NCI-H226 (cell line): ENCODE measurements at places on chromosomes 6 and 20.

DNA sequence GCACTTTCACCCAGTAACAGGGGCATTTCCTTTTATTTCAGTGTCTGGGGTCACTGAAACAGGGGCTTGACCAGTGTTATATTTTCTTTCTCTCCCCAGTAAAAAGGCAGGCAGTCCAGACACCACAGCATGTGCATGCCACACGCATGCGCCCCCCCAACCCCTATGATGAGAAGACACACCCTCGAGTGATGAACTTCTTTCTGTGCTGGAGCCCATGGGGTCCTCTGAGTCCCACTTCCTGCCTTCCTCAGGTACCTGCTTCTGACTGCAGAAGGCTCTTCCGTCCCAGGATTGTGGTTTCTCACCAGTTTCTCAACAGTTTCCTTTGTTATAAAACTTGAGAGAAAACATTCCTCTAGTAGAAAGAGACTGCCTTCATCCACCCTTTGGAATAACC lies 45.7 kb upstream of the TMEM181 start:
- DNase-seq: no peak

DNA sequence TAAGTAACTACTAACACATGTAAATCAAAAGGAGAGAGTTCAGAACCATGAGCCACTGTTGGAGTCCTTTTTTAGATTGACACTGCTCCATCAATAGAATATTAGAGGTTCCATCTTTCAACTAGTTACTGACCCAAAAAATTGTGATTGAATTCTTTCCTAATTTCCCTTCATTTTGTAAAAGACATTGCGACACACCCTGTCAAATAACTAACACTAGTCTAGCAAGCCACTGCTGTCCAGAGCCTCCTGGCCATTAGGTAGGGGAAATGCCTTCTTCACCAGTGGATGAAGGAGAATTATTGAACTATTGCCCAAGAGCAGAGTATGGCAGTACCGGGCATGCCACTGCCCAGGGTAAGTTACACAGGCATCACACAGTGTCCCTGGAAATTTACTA lies 282.3 kb downstream of the FOXA2 start:
- no peak for DNase-seq

GRCh38 chr6:133814797-133815196 lies 74.1 kb upstream of the TCF21 start:
- DNase-seq: peak; percentile 82

GRCh38 chr6:13548500-13549210 lies 25.7 kb upstream of the SIRT5 start:
- no peak for DNase-seq

- no peak for DNase-seq
Measured at GRCh38 chr6:84191802-84192201, 35.6 kb downstream of the CEP162 start.

DNA sequence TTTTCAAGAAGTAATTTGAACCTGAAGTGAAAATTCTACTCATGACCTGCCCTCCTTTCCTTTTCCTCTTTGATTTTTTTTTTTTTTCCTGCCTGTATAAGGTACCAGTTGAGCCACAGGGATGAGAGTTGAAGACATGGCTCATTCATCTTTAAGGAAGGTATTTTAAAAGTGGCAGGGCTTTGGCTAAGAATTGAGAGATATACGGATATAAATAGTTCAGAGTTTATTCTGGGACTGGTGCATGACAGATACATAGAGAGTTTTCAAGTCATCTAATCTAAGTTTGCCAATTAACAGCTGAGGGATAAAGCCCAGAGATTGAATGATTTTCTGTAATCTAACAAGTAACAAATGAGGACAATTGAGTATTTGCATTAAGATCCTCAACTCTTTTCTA lies 69.8 kb downstream of the BTBD3 start:
- no peak for DNase-seq

GRCh38 chr20:10219452-10219791 lies 792 bp downstream of the SNAP25 start:
- peak; percentile 42 for DNase-seq

- DNase-seq: no peak
Measured at GRCh38 chr6:167235005-167235404, 56.1 kb upstream of the UNC93A start.

GRCh38 chr20:41408986-41409385 lies 42.4 kb upstream of the EMILIN3 start:
- DNase-seq: no peak

GRCh38 chr6:21752054-21752811 lies 158.7 kb downstream of the SOX4 start:
- peak; percentile 35 for DNase-seq

DNA sequence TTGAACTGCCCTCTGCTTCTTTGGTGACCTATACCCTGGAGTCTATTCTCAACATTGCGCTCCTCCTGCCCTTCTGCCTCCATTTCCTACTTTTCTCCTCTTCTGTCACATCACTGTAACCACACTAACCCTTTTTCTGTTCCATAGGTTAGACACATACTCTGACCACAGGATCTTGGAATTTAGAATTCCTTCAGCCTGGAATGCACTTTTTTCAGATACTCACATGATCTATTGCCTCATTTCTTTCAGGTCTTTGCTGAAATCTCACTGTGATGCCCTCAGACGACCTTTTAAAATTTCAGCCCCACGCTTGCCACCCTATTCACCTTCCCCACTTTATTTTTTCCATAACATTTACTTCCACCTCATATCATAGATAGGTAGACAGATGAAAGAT lies 5.1 kb downstream of the VNN1 start:
- peak; percentile 70 for DNase-seq

- peak; percentile 28 for DNase-seq
Measured at GRCh38 chr6:25088513-25088912, 152.8 kb upstream of the RIPOR2 start.

DNA sequence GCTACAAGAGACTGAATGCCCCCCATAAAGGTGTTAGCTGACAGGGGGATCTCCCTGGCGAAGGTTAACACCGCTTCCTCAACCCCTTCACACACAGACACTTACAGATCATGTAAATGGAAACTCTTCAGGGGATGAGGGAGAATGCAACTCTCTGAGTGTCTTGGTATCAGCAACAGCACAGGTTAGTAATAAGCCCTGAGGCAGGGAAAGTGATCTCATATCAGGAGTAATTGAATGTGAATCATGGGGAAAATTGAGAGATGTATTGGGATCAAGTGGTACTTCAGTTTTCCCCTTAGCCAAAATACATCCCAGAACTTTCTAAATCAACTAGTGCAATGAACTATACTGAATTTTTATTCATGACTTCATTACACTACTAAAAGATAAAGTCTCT lies 23.8 kb downstream of the OR2J3 start:
- DNase-seq: no peak

GRCh38 chr20:39534846-39535245 lies 572.7 kb downstream of the DHX35 start:
- no peak for DNase-seq

DNA sequence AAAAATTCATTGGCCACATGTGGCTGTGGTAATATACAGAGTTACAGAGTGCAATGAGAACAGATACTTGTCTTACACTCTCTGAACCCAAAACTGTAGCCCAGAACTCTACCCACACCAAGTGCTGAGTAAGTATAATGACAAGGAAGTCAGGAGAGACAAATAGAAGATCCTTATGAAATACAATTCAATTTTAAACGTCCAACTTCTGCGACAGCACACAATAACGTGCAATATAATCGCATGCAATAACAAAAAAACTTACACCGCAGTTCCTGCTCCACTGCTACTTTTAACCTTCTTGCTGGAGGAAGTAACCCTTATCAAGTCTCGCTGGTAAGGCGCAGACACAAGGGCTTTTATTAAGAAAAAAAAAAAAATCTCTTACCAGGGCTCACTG lies 881 bp downstream of the SFT2D1 start:
- no peak for DNase-seq

- DNase-seq: no peak
Measured at GRCh38 chr6:139395891-139396301, 21.4 kb upstream of the CITED2 start.

DNA sequence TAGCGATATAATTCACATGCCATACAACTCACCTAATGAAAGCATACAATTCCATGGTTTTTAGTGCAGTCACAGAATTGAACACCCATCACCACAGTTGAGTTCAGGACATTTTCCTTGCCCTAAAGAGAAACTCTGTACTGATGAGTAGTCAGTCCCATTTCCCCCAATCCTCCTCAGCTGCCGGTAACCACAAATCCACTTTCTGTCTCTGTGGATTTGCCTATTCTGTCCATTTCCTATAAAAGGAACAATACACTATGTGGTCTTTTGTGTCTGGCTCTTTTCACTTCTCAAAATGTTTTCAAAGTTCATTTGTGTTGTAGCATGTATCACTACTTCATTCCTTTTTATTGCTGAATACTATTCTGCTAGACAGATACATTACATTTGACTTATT lies 67.9 kb upstream of the TGM3 start:
- no peak for DNase-seq

GRCh38 chr6:3320238-3320811 lies 61.6 kb downstream of the PSMG4 start:
- DNase-seq: no peak

DNA sequence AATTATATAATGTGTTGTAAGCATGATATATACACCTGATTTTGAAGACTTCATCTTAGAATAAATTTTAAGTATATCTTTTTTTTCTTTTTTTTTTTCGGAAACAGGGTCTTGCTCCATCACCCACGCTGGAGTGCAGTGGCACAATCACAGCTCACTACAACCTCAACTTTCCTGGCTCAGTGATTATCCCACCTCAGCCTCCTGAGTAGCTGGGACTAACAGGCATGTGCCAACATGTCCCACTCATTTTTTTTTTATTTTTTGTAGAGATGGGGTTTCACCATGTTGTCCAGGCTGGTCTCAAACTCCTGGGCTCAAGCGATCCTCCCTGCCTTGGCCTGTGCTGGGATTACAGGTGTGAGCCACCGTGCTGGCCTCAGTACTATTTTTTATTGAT lies 17.1 kb downstream of the VPS52 start:
- DNase-seq: no peak

DNA sequence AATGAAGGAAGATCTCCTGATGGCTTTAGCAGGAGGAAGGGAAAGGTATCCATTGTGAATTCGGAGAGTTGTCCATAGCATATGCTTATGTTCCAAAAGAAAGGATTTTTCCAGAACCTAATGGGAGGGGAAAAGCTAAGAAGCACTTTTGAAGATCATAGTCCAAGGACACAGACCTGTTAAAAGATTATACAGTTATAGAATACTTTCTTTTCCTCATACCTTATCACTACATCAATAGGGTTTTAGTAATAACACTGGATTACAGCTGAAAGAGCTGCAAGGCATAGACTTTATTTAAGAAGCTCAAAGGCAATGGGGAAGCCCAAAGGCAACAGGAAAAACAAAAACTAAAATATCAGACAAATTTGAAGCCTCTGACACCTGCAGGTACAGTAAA lies 39.8 kb upstream of the SLC24A3 start:
- no peak for DNase-seq

DNA sequence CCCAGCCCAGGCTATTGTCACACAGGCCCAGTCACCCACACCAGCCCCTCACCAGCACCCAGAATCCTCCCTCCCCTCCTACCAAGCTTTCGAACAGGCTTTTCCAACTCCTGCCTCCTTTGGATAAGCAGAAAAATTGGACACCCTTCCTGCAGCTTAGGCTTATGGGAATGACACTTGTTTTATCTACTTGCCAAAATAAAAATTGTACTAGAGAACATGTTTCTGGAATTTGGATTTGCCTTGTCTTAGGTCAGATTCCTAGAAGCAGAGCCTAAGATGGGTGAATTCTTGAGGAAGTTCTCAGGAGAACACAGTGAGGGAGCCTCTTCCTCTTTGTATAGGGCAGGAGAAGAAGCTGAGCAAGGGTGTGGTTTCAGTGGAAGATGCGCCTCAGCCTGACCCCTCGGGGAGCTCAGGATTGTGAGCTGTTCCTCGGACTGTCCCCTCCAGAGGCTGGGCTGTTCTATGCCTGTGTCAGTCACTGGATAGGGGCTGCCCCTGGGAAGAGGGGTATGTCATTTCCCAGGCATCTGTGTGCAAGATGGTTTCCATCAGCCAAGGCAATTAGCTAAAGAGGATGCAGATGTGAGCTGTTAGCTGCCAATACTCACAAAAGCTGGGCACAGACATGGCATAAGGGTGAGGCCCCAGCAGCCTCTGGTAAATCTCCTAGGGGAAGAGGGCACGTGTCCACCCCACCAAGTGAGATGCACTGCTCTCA lies 33.9 kb downstream of the ITPR3 start:
- DNase-seq: no peak

GRCh38 chr6:16898640-16899396 lies 137.6 kb upstream of the ATXN1 start:
- no peak for DNase-seq

- DNase-seq: no peak
Measured at GRCh38 chr6:84018453-84019061, 15.0 kb upstream of the MRAP2 start.

- no peak for DNase-seq
Measured at GRCh38 chr6:110589865-110590513, 113.6 kb upstream of the SLC22A16 start.

DNA sequence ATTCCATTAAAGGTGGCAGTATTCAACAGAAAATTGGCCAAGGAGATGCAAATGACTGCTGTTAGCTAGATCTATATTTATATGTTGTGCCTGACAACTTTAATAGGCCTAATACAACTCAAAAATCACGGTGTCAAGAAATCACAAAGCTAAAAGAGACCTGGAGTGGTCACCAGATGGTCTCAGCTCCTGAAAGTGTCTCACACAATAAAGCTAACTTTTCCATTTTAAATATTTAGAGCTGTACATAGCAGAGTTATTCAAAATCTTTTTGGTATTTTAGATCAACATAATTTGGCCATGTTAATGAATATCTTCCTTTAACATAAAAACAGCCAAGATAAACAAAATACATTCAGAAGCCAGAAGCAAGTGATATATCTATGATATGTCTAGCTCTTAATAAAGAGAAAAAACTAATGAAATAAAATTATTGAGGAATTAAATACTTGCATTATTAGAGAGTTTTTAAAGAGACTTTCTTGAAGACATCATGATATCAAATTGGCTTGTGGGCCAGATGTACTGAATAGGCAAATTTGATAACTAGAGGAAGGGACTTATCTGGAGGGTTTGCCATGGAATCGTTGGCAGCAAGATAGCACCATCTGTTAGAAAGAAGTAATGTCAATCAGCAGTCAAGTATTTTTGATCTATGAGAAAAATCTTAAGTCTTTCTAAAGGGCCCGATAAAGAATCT lies 84.9 kb upstream of the SCAF8 start:
- DNase-seq: no peak

- DNase-seq: no peak
Measured at GRCh38 chr6:46035242-46035641, 19.6 kb upstream of the CLIC5 start.

DNA sequence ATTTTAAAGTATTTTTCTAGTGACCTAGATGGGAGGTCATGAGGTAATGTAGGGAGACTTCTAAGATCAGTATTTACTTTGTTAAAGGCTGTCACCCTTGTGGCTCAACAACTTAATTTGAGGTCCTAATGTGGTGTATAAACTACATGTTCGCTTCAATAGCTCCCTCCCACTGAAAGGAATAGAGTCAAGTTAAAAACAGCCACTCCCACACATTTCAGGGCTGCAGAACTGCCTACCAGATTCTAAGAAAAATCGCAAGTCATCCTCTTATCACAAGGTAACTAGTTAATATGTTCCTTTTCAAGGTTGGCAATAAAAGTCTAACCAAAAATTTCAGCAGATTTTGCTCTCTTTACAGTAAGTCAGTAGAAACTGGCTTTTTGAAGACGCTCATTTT lies 15.1 kb downstream of the GSTA1 start:
- peak; percentile 26 for DNase-seq

GRCh38 chr6:36129941-36130666 lies at the start of gene MAPK13:
TSS of gene MAPK13 (plus strand) at chr6:36130513. CDS start at chr6:36130583, 70 bp downstream.
- DNase-seq: no peak

- DNase-seq: peak; percentile 44
Measured at GRCh38 chr6:3929281-3929798, 80.2 kb downstream of the FAM50B start.
